ENCODE measurements at places on chromosomes 3 and 15. TPM values are rescaled to one million over a fixed set of nuclear protein-coding genes. Genes with fewer than 3 reads are reported as not detected.

DNA sequence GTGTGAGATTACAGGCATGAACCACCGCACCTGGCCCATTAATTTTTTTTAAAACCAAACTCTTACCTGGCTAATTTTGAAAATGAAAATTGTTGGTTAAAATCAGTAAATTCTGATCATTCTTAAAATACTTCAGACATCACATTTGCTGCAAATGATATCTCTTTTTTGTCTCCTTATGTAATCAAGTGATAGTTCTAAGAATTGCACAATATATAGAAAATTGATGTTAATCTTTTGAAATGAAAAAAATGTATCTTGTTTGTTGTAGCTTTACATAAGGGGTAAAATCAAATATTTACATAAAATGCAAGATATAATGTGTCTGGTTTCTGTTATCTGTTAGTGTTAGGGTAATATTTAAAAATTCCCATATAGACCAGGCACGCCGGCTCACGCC is 5.0 kb downstream of the GTPBP8 start:
- no peak for DNase-seq

DNA sequence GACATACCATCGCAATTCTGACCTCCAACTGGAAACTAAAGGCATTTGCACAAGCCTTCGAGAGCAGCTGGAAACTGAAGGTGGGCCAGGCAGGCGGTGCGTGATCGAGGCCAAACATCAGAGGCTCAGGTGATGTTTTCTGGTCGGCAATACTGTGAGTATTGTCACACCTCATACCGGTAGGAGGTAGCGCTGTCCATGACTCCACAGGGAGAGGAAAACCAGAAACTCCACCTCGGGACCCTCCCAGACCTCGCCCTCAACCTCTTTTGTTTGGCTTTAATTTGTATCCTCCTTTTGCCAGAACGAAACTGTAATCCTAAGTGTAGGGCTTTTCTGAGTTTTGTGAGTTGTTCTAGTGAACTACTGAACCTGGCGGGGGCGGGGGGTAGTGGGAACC is 43.6 kb downstream of the LDHAL6B start:
- no peak for DNase-seq

DNA sequence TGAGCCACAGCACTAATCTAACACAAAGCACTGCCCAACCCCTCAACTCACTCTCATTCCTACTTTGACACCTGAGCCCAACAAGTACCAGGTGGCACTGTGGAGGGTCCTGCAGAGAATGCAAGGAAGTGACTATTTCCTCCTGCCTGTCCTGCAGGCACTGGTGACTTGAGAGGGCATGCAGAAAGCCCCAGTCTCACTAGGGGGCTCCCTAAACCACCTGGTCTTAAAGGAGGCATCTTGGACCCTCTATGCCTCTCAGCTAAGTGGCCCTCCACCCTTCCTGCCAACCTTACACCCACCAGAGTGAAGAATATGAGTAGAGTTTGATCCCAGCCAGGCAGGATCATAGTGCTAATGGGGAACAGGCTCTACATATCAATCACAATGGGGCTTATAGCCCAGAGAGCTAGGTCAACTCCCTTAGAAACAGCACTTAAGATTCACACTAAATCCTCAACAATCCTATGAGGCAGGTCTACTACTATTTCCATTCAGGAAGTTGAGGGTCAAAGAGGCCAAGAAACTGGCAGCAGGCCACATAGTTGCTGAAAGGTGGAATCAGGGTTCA is 15.2 kb downstream of the TRAIP start:
- DNase-seq, result no peak

DNA sequence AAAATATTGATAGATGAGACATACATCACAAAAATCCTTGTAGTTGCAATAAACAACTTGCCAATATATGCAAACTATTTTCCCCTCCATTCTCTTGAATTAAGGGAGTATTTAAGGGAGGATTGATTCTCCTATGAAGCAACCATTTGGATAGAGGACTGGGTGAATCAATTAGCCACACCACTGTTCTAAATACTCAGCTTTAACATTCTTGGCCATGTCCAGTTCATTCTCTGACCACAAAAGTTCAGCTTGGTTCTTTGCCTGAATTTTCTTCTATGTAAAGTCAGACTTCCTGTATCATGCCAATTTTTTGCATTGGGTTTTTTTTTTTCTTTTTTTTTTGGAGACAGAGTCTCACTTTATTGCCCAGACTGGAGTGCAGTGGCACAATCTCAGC is 15.8 kb upstream of the SEC11A start:
- no peak for DNase-seq

DNA sequence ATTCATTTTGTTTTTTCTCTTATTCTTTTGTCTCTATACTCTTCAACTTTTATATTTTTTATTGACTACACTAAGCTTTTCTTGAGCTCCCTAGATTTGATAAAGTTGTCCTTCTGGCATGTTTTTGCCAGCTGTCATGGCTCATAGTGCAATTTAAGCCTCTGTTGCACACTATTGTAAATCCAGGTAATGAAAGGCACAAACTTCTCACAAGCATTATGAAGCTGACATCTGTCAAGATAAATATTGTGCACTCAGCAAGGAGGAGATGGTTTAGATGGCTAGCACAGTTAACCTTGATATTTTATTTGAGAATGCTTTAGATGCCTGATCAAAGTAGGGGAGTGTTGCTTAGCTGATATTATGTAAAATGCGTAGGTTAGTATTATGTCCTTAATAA is 1280.9 kb downstream of the NSUN3 start:
- no peak for DNase-seq

DNA sequence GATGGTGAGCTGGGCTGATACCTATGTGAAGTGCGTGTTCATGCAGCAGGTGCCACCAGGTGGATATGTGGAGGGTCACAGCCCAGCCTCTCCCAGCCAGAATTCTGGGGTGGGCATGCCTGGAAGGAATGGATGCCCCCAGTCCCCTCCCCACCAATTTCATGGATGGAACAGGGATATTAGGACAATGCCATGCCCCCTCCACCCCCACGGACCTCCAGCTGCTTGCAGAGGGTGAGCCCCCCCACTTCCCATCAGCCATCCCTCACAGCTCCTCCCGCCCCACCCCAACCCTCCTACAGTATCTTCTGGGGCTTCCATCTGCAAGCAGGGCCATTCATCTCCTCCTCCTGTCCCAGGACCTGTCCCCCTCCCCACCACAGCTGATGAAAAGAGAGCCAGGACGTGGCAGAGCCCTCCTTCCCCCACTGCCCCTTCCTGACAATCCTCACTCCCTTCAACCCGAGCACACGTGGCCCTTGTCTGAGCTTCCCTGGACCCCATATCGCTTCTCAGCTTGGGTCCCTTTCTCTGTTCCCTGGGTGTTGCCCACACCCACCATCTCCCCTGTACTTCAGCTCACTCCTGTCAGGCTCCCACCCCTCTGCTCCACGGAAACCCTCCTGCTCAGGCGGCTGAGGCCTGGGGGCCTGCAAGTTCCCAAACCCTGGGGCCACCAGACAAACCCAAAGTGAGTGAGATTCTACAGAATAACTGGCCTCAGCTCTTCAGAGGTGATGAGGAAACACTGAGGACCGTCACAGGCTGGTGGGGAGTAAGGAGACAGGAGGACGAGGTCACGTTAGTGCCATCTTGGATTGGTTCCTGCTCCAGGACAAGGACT is 2.8 kb upstream of the SEMA3G start:
- DNase-seq, result no peak

DNA sequence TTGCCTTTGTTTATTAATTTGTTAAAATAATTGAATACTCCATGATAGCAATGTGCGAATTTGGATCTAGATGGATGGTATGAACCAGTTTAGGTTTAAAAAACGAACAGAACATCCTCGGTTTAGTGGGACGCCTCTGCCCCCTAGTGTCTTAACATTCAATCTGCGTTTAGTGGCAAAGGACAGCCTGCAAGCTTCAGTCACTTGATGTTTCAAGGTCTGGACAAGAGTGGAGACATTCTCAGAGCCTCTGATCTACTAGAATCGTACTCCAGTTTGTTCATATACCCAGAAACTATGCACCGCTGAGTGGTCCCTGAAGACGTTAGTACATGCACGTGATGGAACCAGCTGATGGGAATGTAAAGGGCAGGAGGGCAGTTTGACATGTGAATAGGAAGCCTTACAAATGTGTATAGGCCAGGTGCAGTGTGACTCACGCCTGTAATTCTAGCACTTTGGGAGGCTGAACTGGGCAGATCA is 17.8 kb upstream of the ATP13A4 start:
- no peak for DNase-seq

The NIPA2 gene
- 60.4 TPM for polyA plus RNA-seq

The USP13 gene
- 14.4 TPM for polyA plus RNA-seq

The CFAP91 gene
- 30.3 TPM for polyA plus RNA-seq
